ENCODE measurements at places on chromosomes 3 and 15.

DNA sequence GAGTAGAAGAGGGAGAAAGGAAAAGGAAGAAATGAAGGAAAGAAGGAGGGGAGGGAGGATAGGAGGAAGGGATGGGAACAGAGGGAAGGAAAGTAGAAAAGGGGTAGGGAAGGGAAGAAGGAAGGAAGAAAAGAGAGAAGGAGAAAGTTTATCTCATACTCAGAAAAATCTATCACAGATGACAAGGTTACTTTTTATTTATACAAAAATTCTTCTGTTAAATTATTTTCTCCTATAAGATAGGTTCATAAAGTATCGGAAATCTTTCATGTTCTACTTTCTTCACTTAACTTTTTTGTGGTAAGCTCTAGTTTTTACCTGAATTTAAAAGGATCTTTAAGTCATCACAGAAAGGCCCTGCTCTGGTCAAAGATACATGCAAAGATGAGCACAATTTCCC lies 38.1 kb downstream of the SI start:
- no peak for DNase-seq

DNA sequence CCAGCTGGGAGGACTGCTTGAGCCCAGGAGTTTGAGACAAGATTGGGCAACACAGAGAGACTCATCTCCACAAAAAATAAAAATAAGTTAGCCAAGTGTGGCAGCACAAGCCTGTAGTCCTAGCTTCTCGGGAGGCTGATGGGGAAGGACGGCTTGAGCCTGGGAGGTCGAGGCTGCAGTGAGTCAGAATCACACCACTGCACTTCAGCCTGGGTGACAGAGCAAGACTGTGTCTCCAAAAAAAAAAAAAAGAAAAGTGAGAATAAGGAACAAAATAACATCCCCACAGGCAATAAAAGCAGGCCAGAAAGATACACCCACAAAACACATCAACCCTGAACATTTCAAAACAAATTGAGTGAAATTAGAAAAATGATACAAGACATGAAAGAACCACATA lies 48.7 kb upstream of the OCA2 start:
- no peak for DNase-seq

GRCh38 chr3:48789665-48790064 lies 58.0 kb downstream of the PRKAR2A start:
- DNase-seq: no peak

DNA sequence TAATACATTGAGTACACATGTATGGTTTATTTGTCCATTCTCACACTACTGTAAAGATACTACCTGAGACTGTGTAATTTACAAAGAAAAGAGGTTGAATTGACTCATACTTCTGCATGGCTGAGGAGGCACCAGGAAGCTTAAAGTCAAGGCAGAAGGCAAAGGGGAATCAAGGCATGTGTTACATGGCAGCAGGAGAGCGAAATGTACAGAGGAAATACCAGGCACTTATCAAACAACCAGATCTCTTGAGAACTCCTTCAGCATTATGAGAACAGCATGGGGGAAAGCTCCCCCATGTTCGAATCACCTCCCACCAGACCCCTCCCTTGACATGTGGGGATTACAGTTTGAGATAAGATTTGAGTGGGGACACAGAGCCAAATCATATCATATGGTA lies 666.3 kb downstream of the ZBBX start:
- DNase-seq: no peak

DNA sequence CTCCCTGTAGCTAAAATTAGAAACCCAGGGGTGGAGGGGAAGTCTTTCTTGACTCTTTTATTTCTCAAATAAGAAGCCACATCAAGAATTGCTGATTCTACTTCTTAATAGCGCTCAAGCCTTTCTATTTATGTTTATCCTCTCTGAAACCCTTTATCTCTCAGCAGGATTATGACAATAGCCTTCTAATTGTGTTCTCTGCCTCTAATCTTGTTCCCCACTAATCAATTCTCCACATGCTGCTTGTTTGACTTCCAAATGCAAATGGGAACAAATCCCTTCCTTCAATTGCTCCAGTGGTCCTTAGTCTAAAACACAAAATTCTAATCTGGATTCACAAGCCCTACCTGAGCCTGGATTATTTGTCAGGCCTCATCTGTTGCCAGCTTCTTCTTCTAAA lies 43.7 kb upstream of the CFAP20DC start:
- no peak for DNase-seq

GRCh38 chr3:133872161-133872560 lies 23.5 kb downstream of the RAB6B start:
- no peak for DNase-seq

DNA sequence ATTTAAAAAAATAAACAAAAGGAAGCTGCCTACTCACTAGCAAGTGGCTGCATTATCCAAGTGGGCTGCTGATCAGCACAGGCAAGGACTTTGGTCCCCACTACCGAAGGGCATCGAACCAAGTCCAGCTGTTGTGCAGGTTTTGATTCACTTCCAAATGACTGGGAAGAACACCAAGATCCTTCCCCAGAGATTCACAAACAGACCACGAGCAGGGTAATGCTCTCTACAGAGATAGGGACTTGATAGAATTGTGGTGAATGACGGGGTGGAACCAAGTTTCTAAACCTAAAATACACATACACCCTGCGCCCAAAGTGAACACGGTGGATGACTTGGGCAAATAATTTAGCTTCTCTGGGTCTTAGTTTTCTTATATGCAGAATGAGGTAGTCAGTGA lies 203.7 kb upstream of the ICE2 start:
- peak; percentile 17 for DNase-seq

DNA sequence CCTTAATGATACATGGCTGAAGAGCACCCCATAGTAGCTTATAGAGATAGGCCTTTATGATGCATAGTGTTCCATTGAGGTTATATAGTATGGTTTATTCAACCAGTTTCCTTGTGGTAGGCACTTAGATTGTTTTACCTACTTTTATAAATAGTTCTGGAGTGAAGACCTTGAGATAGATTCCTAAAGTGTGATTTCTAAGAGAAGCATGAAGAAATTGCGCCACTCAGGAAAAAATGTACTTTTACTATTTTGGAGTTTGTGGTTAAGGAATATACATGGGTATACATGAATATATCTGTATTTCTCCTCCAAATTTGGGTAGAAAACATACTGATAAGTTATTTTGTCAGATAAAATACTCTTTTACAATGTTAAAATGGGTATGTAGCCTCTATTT lies 70.5 kb downstream of the CHD2 start:
- DNase-seq: no peak

GRCh38 chr15:53530761-53531160 lies 228.7 kb downstream of the WDR72 start:
- no peak for DNase-seq

GRCh38 chr3:134038071-134038491 lies 8.4 kb upstream of the SLCO2A1 start:
- no peak for DNase-seq

- DNase-seq: no peak
Measured at GRCh38 chr15:71945012-71945411, 134.7 kb downstream of the NR2E3 start.

DNA sequence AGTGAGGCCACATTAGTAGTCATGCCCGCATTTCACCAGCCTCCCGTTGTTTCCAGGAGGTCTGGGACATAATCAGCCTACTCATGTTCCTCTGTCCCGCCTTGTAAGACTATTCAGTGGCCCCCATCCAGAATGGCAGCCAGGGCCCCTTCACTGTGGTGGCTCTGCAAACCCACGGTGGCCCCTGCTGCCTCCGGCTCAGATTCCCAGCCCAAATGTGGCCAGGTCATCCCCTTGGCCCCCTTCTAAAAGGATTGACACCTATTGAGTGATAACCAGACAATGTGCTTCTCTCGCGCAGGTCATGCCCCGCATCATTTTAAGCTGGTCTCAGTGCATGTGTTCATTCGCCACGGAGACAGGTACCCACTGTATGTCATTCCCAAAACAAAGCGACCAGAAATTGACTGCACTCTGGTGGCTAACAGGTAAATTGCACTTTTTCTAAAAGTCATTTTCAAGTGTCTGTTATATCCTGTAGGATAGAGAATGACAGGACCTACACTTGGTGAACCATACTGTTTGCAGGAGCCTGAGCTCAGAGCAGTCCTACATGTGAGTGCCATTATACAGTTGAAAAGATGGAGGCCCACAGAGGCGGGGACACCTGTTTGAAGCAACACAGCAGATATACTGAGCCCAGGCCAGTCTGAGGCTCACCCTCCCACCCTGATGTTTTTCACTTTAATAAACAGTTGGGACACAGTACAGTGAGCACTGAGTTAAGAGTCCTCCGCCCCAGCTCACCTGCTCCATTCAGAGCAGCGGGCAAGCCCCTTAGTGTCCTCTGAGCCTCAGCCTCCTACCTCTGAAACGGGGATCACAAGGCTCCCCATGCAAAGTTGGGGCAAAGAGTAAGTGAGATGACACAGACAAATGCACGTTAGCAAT lies 47.7 kb downstream of the PXYLP1 start:
- peak; percentile 31 for DNase-seq

DNA sequence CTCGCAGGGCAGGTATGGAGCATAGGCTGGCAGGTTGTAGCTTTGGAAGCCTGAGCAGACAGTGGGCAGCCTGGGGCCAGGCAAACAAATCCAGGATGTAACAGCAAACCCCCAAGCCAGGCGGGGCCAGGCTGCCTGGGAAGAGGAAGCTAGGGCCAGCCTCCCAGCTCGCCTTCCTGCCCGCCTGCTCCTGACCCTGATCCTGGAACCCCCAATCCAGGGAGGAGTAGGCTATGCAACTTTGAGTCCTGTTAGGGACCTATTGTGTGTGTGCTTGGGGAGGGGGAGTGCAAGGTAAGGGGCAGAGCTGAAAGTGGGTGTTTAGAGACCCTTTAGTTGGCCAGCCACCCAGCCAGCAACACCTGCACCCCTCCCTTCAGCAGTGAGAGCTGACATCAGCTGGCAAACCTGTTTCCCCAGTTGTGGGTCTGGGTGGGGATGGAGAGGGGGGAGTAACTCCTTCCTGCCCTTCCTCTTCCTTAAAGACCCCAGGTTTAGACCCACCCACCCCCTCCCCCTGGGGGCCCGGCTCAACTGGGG lies 2.5 kb downstream of the NBEAL2 start:
- no peak for DNase-seq

DNA sequence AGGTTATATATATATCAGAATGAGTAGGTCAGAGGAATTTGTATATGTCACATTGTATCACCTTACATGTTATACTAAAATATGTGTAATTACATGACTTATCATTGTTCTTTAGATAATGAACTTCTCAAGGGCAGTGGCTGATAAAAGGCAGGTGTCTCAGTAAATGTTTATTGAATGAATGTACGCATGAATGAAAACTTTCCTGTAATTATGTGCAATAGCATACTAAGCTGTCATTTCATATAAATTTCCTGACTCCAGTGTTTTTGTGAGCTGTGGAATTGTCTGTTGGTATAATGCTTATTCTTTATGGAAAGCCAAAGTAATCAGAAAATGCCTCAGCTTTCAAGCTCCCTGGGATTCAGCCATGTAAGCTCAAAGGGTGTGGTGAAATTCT lies 4.2 kb downstream of the TBC1D23 start:
- no peak for DNase-seq

- no peak for DNase-seq
Measured at GRCh38 chr15:93154666-93155065, 65.7 kb upstream of the RGMA start.

GRCh38 chr3:42498034-42498433 lies 4.4 kb upstream of the VIPR1 start:
- no peak for DNase-seq

GRCh38 chr3:127034195-127034989 lies 51.5 kb downstream of the PLXNA1 start:
- no peak for DNase-seq

All from AG08395 (cell line).